ENCODE measurements at places on chromosomes 11 and 22. TPM values are rescaled to one million over a fixed set of nuclear protein-coding genes. Genes with fewer than 3 reads are reported as not detected.
A peak's percentile ranks its signal among the peaks of the same experiment; 100 is the strongest.

GRCh38 chr11:12377106-12377823, at the start of gene PARVA:
Gene PARVA (plus strand): TSS chr11:12377571. CDS start chr11:12377648, 77 bp downstream.
- peak; percentile 79 for DNase-seq

GRCh38 chr11:115525531-115526006, 21.4 kb upstream of the CADM1 start:
- DNase-seq = no peak

DNA sequence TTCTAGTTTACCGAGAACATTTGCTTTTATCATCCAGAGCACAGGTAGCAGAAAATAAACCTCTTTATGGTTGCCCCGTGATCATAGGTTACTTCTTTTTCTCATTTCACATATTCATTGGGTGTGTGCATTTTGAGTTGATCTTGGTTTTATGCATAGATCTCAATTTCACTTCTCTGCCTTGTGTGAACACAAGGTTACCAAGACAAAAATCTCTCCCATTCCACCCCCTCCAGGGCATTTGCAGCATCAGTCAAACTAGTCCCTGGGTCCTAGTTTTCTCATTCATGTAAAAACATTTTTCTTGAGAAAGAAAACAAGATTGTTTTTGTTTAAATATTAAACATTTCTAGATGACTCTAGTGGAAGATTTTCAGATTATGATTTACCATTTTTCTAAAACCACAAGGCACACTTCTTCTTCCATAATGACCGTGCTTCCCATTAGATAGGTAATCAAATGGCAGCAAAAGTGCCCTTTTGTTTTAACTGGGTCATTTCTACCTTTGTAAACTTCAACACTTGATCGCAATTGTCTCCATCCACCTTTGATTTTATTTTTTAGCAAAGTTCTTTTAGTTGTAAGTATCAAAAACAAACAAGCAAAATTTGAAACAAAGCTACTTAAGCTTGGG, 526.6 kb upstream of the CADM1 start:
- DNase-seq = no peak

The HTR3A gene
- 4.1 TPM for total RNA-seq

DNA sequence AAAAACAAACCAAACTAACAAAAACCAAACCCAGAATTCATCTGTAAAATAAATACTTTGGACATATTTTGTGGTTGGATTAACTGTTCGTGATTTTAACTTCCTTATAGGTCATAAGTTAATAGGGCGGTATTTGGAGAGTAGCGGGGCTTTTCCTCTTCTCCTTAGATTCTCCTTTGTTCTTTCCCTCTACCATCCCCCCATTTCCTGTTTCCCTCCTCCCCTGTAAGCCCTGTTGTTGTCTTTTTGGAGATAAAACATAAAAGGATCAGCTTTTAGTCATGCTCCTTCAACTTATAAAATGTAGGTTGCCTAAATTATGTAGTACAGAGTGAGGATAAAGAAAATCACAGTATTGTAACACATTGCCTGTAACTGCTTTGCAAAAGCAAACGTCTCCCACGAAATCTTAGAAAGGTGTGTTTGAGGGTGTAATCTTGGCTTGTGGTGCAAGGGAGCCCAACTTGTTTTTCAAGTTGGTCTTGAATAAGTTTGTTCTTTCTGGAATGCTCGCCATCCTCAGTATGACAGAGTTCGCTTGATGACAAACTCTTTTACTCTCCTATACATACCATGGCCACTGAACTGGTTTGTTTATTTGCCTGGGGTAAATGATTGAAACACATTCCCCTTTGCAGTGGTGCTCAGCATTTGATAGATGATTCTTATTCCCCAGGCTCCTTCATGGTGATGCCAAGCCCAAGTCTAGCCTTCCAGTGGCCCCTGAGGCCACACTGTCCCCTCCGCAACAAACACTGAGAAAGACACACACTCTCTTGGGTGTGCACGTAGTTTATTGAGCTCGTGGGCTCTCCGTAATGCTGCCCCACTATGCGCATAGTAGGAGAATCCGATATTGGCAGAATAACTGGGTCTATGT, 49.4 kb downstream of the TEAD1 start:
- DNase-seq = no peak

GRCh38 chr11:8760896-8761295, 78.3 kb downstream of the RPL27A start:
- DNase-seq = no peak

- no peak for DNase-seq
Measured at GRCh38 chr11:71466358-71466757, 13.4 kb downstream of the NADSYN1 start.

- no peak for DNase-seq
Measured at GRCh38 chr11:119365071-119365591, 16.4 kb downstream of the USP2 start.

- no peak for DNase-seq
Measured at GRCh38 chr22:29623553-29624169, 20.2 kb downstream of the NF2 start.

GRCh38 chr22:47367993-47368945, 605.8 kb downstream of the TBC1D22A start:
- no peak for DNase-seq
